ENCODE measurements at places on chromosomes 7 and 10.

- DNase-seq, result no peak
Measured at GRCh38 chr10:68151453-68151852, 42.2 kb downstream of the MYPN start.

- DNase-seq, result no peak
Measured at GRCh38 chr10:73997461-73997786, 492 bp upstream of the VCL start.

GRCh38 chr10:23516530-23516929 is 77.7 kb downstream of the OTUD1 start:
- peak; percentile 3 for DNase-seq

DNA sequence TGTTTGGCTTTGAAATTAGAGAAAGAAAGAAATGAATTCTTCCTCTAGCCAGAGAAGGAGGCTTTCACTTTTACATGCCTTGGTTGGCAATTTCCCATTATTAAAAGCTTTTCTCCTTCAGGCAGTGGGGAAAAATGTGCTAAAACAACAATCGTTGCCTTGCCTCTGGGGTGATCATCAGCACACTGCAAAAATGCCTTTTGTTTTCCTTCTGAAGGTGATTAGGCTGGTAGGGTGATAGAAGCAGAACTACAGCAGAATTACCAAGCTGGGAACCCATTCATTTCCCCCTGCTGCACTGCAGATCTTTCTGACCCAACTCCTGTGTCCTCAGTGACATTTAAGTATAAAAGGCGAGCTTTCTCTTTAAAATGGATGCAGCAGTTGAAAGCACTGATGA is 22.2 kb downstream of the ANK3 start:
- no peak for DNase-seq

DNA sequence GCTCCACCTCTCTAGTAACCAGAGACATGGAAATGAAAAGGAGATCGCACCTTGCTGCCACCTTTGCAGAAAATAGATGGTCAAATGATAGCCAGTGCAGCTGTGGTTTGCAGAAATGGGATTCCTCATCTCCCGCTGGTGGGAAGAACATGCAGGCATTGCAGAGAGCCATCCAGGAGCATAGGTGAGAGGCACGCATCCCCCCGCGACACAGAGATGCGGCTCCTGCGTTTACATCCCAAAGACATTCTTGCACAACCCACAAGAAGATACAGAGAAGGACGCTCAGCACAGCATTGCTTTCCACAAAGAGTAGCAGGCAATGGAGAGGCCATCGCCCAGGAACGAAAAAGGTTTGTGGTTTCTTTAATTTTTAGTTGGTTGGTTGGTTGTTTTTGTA is 56.2 kb downstream of the OAT start:
- no peak for DNase-seq

Measured in astrocyte (in vitro differentiated cells and primary cell).